Stimulated activated CD4-positive, alpha-beta T cell treated with anti-CD3 and anti-CD28 coated beads, Interleukin-4, amount 100 ng/mL, for 1 hour (primary cell): ENCODE measurements at places on chromosomes 13 and 19.
A peak's percentile ranks its signal among the peaks of the same experiment; 100 is the strongest.

DNA sequence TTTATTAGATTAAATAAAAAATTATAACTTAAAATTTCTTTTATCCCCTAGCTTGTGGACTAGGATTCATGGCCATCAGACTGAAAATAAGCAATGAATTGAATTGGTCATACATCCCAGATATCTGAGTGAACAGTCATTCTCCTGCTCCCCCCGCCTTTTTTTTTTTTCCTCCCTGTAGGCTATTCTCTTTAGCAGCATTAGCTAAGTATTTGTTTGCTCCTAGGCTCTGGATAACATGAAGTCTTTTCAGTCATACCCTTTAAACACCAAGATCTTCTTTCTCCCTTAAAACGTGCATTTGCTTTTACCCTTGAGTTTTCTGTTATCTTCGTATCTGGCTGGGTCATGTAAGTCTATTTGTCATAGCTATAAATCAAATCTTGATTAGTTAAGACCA lies 866.7 kb upstream of the SPRY2 start:
- DNase-seq = no peak

DNA sequence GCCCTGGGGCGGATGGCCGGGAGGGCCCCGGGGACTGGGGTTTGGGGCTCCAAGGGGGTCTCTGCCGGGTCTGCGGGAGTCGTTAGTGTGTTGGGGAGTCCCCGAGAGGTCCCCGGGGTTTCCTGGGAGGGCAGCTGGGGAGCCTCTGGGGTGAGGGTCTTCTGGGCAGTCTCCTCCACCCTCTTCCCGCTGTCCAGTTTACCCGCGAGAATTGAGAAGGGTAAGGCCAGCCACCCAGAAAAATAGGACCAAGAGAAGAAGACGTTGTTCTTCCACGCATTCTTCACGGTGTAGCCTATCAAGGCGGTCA lies 1.0 kb upstream of the ETFB start:
- no peak for DNase-seq

DNA sequence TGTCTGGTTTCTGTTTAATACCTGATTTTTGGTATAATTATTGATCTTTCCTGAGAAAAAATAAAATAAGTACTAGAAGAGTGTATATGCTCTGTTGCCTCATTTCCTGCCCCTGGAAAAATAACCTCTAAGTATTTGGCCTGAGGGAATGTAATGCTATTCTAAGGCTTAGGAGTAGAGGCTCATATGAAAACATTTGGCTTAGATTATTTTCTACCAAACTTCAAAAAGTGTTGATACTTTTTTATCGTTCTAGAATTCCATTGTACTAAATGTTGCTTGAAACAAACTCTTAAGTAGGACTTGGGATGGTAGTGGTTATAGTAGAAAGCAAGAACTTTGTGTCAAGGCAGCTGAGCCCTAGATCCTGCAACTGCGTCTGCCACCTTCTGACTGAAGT lies 57.8 kb downstream of the COG3 start:
- no peak for DNase-seq

- DNase-seq = no peak
Measured at GRCh38 chr19:31519256-31519655, 170.0 kb upstream of the TSHZ3 start.

- DNase-seq = no peak
Measured at GRCh38 chr13:97757807-97758206, 195.7 kb upstream of the IPO5 start.

DNA sequence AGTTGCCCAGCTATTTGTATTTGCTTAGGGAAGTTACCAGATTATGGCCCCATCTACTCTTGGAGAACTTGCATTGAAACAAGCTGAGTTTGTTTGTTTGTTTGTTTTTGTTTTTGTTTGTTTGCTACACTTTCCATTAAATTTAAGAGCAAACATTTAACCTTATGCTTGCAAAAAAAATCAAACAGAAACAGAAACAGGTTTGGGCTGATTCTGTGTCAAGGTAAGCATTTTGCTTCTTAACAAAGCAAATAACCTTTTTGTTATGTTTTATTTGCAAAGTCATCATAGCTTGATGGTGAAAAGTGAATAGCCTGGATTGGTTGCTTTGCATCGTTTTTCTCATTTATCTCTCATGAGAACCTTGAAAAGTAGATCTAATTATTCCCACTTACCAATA lies 531.8 kb downstream of the EFNB2 start:
- DNase-seq = no peak

DNA sequence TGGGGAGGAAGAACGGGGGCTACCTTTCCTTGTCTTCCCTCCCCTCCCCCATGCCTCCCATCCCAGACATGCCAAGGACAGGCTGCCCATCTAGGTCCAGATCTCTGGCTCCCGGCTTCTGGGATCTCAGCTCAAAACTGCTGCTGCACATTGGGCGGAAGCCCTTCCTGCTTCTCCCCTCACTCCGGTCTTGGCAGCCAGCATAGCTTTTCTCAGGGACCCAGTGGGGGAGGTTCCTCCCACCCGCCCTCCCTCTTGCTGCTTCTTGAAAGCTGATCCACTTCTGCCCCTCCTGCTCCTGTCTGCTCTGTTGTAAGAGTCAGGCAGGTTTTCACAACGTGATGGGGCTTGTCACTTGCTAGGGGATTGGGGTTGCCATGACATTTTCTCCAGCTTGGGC lies 21.7 kb upstream of the RNF17 start:
- no peak for DNase-seq

DNA sequence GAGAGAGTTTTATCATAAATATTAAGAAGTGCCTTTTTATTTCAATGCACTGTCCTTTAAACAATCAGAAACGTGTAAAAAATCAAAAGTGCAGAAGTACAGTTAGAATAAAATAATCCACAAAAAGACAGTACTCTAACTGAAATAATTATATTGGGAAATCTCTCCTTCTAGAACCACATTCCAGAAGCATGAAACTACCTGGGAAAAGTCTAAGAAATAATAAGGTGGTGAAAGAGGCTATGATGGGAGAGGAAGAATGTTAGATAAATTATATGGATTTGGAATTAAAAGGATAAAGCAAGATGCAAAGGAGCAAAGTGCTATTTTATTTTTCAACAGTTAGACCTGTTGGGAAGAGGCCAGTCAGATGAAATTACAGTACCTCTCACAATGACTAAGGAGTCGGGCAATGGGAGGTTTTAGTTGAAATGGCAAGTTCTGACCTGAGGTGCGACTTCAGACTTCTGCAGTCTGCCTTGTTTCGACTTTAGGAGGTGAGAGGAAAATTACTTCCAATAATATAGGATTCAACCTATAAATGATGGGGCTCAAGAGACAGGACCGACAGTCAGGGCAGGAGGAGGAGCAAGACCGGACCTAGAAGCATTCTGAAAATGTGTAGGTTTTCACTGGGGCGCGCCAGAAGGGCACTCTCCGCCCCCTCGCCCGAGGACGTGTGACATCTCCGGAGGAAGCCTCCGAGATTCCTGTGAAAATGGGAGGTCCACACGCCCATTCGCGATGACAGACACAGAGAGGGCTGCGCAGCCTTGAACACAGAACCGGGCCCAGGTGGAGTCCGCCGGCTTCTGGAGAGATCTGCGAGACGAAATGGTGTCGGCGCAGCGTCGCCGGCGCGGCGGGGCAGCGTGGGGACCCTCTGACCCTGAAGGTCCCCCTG lies 717 bp downstream of the SPRYD7 start:
- peak; percentile 22 for DNase-seq

GRCh38 chr13:52887165-52887564 lies 38.7 kb upstream of the PCDH8 start:
- no peak for DNase-seq

GRCh38 chr19:33726756-33727155 lies 69.9 kb upstream of the KCTD15 start:
- no peak for DNase-seq

DNA sequence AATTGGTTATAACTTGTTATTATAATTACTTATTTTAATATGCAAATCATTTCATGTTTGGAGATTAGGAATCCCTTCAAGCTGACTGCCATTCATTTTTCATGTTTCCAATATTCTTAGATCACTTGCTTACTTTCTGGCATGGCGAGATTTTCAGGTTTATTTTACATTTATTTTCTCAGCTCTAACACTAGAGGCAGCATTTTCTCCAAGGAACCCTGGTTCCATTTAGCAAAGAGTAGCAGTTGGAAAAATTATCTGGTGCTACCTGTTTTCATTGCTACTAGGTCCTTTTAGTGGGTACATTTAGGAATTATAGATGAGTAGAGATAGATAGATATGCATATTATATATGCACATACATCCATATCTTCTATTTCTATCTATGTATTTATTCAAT lies 90.9 kb upstream of the TRPC4 start:
- DNase-seq = no peak

DNA sequence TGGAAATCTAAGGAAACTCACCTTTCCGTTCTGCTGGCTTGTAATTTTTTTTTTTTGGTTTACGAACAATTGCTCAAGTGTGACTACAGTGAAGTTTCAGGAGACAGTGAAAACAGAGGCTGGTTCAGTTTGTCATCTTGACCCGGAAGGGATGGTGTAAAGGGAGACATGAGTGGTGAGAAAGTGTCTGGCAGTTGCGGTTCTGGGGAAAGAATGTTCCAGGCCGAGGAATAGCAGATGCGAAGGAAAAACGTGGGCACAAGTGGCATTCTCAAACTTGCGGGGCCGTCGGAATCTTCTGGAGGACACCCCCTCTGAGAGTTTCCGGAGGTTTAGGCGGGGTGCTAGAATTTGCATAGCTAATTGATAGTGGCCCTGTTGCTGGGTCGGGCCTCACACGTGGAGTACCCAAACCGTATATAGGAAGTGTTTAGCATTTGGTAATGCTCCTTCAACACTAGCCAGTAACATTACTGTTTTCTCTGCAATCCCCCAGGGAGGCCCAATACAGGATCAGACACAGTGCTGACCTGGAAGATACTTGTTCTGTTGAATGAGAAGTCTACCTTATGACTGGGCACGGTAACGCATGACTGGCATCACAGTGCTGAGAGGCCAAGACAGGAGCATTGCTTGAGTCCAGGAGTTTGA lies 2.8 kb upstream of the TNFSF9 start:
- no peak for DNase-seq

GRCh38 chr13:32497589-32497988 lies 41.0 kb downstream of the N4BP2L2 start:
- no peak for DNase-seq

GRCh38 chr13:24692561-24692960 lies 12.4 kb downstream of the ATP12A start:
- no peak for DNase-seq

DNA sequence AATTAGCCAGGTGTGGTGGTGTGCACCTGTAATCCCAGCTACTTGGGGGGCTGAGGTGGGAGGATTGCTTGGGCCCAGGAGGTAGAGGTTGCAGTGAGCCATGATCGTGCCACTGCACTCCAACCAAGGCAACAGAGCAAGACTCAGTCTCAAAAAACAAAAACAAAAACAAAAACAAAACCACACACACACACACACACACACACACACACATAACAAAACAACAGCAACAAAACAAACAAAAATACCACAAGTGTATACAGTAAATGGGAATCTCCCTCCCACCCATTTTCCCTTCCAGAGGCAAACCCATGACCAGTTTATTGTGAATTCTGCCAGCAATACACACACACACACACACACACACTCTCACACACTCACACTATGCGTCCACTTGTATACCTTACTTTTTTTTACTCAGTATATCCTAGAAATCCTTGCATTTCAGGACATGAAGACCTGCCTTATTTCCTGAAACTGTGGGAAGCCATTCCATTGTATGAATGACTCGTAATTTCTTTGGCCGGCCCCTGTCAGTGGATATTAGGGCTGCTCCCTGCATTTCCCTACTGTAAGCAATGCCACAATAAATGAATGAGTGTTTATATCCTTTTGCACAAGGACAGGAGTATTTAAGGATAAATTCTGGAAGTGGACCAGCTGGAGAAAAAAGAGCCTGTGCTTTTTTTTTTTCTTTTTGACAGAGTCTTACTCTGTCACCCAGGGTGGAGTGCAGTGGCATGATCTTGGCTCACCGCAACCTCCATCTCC lies 6.9 kb upstream of the PLEKHF1 start:
- no peak for DNase-seq

DNA sequence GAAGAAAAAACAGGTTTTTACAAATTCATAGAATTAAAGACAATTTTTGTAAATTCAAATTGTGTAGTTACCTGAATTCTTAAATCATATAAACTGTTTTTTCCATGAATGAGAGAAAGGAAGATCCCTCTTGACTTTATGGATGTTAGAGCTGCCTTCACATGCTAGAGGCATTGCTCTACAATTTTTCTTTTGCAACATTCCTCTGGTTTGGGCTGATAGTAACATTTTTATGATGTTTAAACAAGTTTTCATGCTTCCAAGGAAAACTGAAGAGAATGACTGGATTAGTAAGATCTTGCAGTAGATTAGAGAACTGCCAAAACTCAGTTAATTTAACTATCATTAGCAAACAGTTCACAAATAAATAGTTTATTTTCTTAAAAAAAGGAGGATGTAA lies 250.6 kb downstream of the GPC6 start:
- no peak for DNase-seq

DNA sequence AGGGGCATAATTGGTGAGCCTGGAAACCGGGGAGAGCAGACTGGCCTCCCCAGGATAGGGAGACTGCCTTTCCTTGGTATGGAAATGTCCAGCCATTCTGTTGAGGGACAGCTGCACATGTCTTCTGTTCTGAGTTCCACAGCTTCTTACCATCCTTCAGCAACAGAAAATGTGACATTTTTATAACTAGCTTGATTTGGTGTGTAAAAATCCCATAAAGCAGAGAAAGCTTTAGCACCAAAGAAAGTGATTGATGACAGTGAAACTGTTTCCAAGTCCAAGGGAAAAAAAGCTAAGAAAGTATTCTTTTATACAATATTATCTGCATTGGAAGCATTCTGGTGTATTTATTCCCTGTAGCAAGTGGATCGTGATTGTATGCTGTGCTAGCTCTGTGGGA lies 61.9 kb downstream of the DHRS12 start:
- no peak for DNase-seq

DNA sequence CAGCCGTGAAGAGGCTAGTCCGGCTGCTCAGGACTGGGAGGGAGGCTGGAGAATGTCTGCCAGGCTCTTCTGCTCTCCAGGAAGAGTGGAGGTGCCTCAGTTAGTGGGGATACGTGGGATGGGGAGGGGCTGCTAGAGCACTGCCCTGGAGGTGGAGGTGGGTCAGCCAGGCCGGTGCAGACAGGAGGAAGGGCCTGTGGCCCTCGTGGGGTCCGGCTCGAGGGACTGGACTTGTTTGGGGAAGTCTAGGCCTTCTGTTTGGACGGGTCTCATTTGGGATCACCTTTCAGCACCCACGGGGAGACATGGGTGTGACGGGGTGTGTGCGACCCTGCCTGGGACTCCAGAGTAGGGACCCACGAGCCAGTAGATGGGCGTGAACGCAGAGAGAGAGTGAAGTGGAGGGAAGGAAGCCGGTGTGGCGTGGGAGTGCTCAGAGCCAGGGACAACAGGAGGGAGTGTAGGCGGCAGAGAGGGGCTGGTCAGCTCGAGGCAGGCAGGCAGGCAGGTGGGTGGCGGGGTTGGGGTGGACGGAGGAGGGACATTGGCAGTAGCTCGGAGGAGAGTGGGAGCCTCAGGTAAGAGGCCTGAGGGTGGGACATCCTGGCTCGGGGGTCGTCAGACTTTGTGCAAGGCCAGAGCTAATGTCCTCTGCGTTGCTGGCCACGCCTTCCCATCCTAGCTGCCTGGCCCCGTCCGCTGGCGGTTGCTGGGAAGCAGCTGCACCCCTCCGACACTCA lies 11.5 kb downstream of the EPN1 start:
- DNase-seq = no peak

- no peak for DNase-seq
Measured at GRCh38 chr13:53507741-53508140, 479.1 kb downstream of the OLFM4 start.
